ENCODE measurements at places on chromosomes 16 and 17.

GRCh38 chr16:23699100-23699499, 13.9 kb downstream of the ERN2 start:
- DNase-seq: peak; percentile 45

- no peak for DNase-seq
Measured at GRCh38 chr17:73363442-73364154, 51.8 kb upstream of the CDC42EP4 start.

GRCh38 chr17:77674358-77674757, 284.1 kb upstream of the TNRC6C start:
- no peak for DNase-seq

GRCh38 chr17:81589612-81590011, 37.5 kb upstream of the FAAP100 start:
- no peak for DNase-seq
